CD4-positive, alpha-beta T cell treated with Interleukin-15 for 1 hour (primary cell): ENCODE measurements at places on chromosomes 2 and 18.

GRCh38 chr2:11680901-11681721, 11.1 kb upstream of the NTSR2 start:
- no peak for DNase-seq

DNA sequence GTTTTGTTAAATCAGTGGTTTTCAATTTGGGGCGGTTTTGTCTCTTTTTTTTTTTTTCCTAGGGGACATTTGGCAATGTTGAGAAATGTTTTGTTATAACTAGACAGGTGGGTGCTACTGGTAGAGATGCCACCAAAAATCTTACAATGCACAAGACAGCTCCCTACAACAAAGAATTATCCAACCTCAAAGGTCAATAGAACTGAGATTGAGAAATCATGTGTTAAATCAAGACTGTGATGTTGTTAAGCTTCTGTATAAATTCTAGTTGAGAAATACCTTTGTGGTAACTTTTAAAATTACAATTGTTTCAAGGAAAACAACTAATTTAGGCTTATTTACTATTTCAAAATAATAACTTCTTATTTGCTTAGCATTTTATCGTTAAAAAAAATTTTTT, 9.4 kb upstream of the SPOPL start:
- DNase-seq = no peak

GRCh38 chr18:34158881-34159690, 65.6 kb downstream of the NOL4 start:
- no peak for DNase-seq

- DNase-seq = no peak
Measured at GRCh38 chr2:133061874-133062593, 392.0 kb upstream of the LYPD1 start.

DNA sequence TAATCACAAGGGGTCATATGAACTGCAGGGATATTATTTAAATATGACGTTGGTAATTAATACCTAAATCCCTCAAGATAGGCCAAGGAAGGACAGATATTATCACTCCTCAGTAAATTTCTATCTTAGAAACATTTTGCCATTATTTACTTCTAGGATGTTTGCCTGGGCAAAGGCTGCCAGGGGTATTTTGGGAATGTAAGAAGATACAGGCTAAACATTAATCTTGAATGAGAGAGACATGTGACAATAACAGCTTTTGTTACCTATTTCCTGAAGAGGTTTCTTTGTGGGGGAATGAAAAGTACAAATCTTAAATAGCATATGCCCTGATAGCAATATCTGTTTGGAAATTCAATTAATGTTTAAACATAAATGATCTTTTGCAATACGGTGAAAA, 756 bp upstream of the CCDC195 start:
- DNase-seq = no peak

DNA sequence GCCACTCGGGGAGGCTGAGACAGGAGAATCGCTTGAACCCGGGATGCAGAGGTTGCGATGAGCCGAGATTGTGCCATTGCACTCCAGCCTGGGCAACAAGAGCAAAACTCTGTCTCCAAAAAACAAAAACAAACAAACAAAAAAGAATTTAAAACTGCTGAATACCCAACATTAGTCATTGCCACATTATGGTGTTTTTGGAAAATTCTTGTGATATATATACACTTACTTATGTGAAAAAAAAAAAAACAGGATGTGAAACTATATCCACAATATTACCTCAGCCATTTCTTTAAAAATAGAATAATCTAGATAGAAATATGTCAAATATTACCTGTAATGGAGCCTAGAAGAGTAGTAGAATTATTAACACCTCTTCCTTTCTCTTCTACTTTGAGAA, 288.3 kb upstream of the FN1 start:
- DNase-seq = no peak

GRCh38 chr2:127166231-127166860, 53.8 kb downstream of the CYP27C1 start:
- no peak for DNase-seq

- DNase-seq = no peak
Measured at GRCh38 chr2:187876554-187876953, 322.3 kb upstream of the TFPI start.

DNA sequence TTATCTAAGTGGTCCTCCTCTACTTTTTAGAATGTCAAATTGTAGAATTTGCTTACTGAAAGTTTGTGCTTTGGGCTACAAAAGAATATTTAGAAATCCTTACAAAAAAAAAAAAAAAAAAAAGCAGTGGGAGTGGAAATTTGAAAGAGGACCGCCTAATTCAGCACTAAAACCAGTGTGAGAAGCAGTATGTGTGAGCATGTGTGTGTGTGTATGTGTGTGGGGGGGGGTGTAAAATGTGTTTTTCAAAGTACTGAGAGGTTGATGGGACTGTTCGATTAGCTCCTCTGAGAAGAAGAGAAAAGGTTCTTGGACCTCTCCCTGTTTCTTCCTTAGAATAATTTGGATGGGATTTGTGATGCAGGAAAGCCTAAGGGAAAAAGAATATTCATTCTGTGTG, at the start of gene VIT:
Gene VIT, plus strand, starts transcription at position 175 of the 400 bp plus-strand sequence. CDS start 19,664 bp downstream, outside the sequence.
- DNase-seq = no peak
